Left cardiac atrium (tissue), 4 donors: ENCODE measurements at places on chromosomes 7 and 10. TPM values are rescaled to one million over a fixed set of nuclear protein-coding genes. Genes with fewer than 3 reads are reported as not detected.

The SFTPD gene
- 0.29 TPM for total RNA-seq

DNA sequence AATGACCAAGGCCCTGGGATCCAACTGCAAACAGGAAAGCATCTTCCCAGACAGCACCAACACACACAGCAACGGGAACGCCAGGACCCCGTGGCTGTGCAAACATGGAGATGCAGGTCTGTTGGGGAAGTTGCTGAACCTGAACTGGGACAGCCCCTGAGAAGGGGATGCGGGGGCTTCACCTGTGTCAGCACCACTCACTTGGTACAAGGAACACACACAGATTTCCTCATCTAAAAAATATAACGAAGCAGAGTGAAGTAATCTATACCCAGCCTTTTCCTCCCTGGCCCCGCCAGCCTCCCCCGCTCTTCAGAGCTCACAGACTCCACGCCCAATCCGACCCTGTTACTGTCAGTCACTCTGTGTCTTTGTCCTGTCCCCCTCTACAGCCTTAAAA lies 93.0 kb downstream of the PTPRN2 start:
- no peak for DNase-seq

The ACTL6B gene
- total RNA-seq = not detected

The TMEM120A gene
- 98.3 TPM for total RNA-seq

- no peak for DNase-seq
Observed at GRCh38 chr7:29488977-29489376, 74.7 kb upstream of the PRR15 start.

DNA sequence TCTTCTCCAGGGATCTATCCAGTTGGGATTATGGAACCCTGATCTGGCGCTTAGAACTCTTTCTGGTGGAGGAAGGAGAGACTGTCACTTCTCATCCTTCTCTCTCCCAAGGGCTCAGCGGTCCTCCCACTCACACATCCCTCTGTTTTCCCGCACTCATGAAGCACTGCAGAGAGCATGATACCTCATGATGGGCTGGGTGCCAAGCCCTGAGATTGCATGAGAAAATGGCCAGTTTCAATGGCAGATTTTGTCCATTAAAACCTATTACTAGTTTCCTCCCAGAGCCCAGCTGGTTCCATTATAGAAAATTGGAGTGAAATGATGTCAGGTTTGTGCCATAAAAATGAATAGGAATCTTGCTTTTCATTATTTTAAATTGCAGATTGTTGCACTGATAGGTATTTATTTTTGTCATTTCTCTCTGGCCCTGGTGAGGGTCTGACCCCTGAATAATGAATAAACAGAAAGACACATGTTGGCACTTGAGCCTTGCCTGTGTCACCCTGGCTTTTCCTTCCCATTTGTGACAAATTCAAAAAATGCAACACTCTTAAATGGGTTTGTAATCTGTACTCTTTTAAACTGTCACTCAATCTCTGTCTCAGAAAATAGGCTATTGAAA lies 1151.1 kb downstream of the TYW1 start:
- DNase-seq = no peak
